ENCODE measurements at places on chromosomes 7 and 10. TPM values are rescaled to one million over a fixed set of nuclear protein-coding genes. Genes with fewer than 3 reads are reported as not detected.

SLC26A4 gene
- 0.24 TPM for polyA plus RNA-seq

NANOS1 gene
- polyA plus RNA-seq = 0.15 TPM

PPP1R3A gene
- polyA plus RNA-seq = not detected

ADCK2 gene
- 10.0 TPM for polyA plus RNA-seq

ARHGEF35 gene
- polyA plus RNA-seq = 5.8 TPM

FAM25C gene
- polyA plus RNA-seq = not detected

ZP3 gene
- polyA plus RNA-seq = 4.9 TPM

UBE3C gene
- polyA plus RNA-seq = 30.8 TPM

MYH16 gene
- not detected for polyA plus RNA-seq

USP54 gene
- 4.0 TPM for polyA plus RNA-seq

HOXA7 gene
- 15.8 TPM for polyA plus RNA-seq

GRCh38 chr7:133730360-133730759 is 396.8 kb upstream of the LRGUK start:
- DNase-seq = no peak

- DNase-seq = peak; percentile 70
Observed at GRCh38 chr10:5234106-5234860, 37.6 kb downstream of the AKR1C4 start.

GRCh38 chr7:34757570-34758110 is 99.6 kb downstream of the NPSR1 start:
- no peak for DNase-seq

- DNase-seq = no peak
Observed at GRCh38 chr10:102919992-102920739, 2.1 kb downstream of the CNNM2 start.

DNA sequence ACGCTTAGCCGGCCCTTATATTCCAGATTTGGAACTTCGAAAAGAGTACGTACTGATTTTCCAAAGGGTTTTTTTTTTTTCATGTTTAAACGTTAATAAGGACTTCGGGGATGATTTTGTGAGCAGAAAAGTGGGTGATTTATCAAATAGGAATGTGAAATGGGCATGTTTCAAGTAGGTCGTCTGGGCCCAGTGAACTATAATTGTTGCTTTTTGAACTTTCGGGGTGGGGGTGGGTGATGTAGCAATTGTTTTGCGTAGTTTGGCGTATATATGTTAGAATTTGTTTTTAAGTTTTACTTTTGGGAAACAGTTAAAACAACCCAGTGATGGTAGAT is 299 bp upstream of the PBLD start:
- peak; percentile 75 for DNase-seq

- no peak for DNase-seq
Observed at GRCh38 chr7:68613897-68614296, 984.4 kb upstream of the AUTS2 start.

- DNase-seq = no peak
Observed at GRCh38 chr10:75326306-75326705, 75.3 kb downstream of the ZNF503 start.

- DNase-seq = no peak
Observed at GRCh38 chr10:128072941-128073645, 53.1 kb downstream of the MKI67 start.

DNA sequence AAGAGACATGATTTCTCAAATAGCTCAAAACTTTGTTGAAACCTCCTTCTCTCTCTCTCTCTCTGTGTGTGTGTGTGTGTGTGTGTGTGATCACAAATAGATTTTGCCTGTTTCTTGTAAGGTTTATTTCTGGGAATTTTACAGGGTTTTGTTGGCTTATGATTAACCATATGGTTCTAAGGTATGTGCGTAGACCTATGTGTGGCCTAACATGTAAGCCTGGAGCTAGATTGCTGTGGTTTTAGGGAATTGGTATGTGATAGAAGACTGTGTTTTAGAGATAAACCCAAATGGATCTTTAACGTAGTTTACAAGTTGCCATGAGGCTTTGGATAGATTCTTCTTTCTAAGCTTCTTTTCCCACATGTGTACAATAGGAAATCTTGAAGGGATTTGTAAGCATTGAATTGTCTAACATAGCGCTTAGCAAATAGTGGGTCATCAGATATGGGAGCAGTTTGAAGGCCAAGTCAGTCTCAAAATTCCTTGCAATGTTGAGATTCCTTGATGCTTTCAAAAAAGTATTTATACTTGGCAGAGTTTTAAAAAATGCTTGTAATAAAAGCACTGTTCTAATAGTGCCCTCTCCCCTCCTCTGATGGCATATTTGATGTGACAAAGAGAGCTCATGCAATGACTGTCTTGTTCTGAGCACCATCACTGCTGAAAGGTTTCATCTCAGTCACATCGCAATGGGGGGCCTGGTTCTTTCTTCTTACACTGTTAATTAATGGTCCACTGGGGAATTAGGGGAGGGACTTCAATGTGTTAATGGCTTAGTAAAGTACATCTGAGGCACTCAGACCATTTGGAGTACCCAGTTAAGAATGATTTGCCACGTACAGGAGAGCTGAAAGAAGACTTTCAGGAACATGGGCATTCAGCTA is 118.2 kb downstream of the SNX10 start:
- DNase-seq = no peak

DNA sequence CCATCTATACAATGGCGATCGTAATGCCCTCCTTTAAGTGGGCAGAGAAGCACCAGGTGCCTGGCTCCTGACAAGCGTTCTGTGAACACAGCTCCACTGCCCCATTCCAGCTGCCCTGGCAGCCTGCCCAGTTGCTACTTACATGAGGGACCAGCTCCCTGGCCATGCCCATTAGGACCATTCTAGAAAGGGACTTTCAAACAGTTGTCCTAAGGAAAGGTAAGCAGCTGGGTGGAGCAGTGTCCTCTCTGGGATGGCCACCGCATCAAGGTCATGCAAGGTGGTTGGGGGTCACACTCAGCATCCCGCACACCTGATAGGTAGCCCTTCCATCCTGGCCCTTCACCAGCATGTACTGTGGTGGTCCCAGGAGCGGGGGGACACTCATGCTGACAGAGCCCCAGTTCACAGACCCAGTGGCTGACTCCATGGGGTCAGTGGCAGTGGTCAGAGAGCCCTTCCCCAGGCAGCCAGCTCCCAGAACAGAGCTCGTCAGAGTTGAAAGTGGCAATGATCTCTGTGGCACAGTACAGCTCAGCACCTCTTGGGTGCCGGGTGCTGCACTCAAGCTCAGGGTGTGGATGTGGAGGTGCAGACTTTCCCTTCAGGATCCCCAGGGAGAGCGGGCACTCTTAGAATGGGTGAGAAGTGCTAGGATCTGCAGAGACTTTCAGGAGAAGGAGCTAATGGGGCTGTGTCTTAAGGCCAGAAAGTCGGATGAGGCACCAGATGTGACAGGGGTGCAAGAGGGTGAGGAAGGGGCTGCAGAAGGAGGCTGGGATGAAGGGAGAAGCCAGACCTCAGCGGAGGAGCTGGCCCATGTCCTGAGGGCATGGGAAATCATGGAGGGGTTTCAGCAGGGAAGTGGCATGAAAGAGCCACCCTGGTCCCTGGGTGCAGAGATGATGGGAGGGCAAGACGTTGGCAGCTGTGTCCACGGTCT is 10.9 kb downstream of the MMRN2 start:
- no peak for DNase-seq

- peak; percentile 95 for DNase-seq
Observed at GRCh38 chr7:152054367-152055230, 29.1 kb downstream of the GALNT11 start.

DNA sequence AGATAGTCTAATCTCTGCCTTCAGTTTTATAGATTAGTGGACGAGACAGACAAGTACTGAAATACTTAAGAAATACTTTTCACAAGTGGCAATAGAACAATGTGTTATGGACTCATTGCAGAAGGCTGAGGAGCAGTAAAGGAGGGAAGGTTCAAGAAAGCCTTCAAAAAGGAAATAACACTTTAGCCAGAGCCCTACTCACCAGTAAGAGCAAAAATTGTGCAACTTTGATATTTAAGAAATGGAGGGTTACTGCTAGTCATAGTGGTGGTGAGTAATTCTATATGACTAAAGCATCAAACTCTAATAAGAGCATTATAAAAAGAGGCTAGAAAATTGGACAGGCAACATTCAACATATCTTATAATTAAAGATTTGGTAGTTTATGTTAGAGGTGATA is 28.8 kb downstream of the PTPN12 start:
- DNase-seq = peak; percentile 92

GRCh38 chr10:124596962-124597845 is 135.6 kb downstream of the LHPP start:
- DNase-seq = no peak

DNA sequence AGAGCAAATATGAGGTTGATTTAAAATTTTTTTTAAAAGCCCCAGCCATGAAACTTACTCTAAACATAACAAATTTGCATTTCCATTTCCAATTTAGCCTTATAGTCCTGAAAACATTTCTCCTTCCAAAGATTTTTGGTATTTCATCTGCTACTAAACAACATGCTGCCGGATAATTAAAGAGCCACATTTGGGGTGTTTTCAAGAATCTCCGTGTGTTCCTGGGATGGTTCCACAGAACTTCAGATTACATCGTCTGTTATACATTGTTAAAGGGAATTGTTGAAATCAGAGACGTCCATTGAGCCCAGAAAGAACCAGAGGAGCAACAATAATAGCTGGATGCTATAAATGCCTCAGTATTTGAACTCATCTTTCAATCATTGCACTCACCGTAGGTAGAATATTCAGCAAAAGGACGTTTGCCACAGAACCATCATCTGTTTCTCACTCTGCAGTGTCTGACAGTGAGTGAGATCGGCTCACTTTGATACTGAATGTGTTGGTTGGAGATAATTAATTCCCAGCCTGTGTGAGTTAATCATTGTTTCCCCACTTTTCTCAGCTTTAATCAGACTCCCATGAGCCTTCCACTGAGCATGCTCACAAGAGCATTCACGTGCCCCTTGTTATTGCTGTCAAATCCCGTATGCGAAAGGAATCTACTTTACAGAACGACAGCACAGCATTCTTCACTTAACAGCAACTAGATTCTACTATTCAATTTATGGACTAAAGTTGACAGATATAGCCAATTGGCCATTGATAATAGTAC is 128.4 kb upstream of the PALS2 start:
- DNase-seq = no peak

DNA sequence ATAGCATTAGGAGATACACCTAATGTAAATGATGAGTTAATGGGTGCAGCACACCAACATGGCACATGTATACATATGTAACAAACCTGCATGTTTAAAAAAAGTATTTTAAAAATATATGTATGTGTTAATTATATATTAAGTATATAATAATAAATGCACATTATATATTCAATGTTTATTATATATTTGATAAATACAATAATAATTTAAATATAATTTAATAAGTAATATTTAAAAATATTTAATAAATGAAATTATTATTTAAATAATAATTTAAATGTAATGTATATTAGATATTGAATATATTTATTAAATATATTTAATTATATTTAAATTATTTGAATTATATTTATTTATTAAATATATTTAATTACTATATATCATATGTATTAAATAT is 661.3 kb upstream of the COBL start:
- DNase-seq = no peak

DNA sequence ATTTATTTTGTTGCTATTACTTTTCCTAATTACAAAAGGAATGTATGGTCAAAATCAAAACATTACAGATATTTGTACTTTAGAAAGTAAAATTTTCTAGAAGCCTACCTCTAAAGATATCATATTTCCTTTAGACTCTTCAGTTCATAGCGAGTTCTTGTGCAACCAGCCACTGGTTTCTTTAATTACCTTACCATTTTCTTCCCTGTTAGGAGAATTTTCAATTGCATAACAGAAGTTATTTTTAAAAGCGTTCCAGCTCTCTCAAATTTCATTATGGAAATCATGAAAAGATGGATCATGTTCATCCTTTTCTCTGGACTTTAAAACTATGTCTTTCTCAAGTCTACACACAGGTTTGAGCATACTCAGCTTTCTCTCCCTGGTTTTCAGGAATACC is 5.0 kb upstream of the TRUB1 start:
- DNase-seq = no peak

DNA sequence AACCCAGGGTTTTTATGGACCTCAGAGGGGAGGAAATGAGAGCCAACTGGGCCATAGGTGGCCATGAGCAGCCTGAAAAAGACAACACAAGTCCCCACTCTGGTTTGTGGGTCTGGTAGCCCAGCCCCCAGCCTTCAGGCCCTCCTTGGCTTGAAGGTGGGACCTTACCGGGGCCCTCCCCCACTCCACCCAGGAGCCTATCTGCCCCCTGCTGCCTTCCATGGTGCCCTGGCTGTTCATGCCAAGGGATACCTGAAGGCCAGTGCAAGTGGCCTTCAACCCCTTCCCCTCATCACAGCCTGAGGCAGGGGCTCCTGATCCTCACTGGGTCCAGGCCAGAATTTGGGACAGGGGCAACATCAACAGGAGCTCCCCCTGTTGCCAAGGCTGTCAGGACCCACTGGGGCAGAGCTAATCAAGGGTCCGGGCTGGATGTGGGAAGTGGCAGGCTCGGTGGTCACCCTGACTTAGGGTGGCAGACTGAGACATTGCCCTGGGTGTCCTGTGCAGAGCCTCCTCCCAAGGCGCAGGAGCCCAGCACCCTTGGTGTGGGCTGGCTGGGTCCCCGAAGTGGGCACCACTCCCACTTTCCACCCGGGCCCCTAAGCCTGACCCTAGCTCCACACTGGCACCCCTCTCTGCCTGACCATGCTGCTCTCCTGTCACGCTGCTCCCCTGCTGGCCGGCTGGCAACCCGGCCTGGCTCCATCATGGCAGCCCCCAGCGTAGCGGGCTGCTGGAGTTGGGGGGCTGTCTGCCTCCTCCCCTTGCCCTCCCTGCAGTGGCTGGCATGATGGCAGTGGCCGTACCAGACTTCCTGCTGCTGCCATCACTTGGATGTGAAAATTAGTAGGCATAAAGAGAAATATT is 6.4 kb downstream of the WDFY4 start:
- DNase-seq = no peak

GRCh38 chr7:69932034-69932628 is 333.9 kb downstream of the AUTS2 start:
- peak; percentile 63 for DNase-seq

DNA sequence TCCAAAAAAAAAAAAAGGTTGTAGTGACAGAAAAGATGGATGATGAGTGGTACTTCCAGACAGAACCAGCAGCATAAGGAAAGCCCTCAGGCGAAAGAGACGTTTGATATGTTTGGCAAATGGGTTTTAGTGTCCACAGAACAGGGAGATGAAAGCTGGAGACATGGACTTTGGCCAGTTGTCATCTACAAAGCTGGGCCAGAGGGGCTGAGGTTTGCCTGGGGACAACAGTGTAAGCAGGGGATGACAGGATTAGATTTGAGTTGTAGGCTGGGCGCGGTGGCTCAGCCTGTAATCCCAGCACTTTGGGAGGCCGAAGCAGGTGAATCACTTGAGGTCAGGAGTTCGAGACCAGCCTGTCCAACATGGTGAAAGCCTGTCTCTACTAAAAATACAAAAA is 47.8 kb upstream of the ELN start:
- DNase-seq = no peak

- no peak for DNase-seq
Observed at GRCh38 chr10:27481486-27481885, 22.6 kb upstream of the RAB18 start.

GRCh38 chr10:15632456-15633091 is 87.1 kb downstream of the ITGA8 start:
- peak; percentile 10 for DNase-seq

All from GM23248 (cell line).